ENCODE measurements at places on chromosomes 6 and 20. TPM values are rescaled to one million over a fixed set of nuclear protein-coding genes. Genes with fewer than 3 reads are reported as not detected.

Gene PERP
- 57.6 TPM for total RNA-seq

Gene TNF
- total RNA-seq, result 0.41 TPM

Gene SLC22A2
- not detected for total RNA-seq

DNA sequence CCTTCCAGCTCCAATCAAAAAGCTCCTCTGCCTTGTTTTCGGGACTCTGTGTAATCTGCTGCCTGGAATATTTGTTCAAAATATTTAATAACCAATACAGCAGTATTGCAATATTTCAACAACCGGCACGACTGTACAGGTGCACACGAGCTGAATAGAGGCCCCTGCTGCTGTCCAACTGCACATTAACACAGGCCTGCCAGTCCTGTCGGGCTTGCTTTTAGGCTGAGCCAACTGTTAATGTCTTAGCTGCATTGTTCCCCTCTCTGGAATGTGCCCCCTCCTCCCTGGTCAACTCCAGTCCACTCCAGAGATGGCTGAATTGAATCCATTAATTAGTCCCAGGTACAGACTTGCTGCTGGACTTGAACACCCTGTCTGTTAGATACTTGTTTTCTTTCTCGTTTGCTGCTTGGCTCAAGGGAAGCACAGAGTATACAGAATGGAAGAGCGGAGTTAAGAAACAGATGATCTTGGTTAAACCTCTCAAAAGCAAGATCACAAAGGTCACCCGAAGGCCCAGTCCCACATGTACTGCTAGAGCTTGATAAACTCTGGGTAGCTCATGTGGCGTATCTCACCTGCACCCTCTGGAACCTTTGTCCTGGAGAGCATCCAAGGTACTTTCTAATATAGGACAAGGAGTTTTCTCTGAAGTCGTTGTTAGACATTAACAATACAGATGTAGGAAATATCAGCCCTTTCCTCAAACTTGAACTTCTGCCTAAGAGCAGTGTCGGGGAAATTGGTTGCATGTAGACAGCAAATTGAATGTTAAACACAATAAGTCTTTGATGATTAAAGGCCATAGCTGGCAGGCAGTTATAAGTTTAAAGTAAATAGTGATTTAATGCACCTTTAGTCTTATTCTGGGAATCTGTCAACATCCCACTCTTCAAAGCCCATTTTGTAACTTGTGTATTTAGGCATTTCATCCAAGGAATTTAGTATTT, 31.9 kb downstream of the SHLD1 start:
- no peak for DNase-seq

GRCh38 chr20:63217706-63218105, 1.8 kb upstream of the YTHDF1 start:
- no peak for DNase-seq

GRCh38 chr6:30244560-30244959, 31.4 kb upstream of the TRIM26 start:
- DNase-seq, result no peak

Data from transverse colon (tissue), 4 donors.